ENCODE measurements at places on chromosomes 1 and 21.

DNA sequence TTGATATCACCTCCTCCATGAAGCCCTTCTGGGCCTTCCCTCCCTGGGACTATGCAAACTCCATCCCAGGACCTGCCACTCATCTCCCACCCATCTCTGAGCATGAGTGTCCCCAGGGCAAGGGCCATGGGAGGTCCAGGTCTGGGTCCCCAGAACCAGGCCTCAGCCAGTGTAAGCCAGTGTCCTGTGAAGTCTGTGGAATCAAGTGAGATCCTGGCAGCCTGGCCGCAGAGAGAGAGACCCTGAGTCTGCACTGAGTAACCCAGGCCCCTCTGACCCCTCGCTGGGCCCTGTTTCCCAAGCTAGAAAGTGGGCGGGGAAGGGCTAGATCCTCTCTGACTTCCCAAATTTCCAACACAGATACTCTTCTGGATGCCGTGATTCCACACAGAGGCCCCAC, 132.7 kb downstream of the DMRTB1 start:
- no peak for DNase-seq

DNA sequence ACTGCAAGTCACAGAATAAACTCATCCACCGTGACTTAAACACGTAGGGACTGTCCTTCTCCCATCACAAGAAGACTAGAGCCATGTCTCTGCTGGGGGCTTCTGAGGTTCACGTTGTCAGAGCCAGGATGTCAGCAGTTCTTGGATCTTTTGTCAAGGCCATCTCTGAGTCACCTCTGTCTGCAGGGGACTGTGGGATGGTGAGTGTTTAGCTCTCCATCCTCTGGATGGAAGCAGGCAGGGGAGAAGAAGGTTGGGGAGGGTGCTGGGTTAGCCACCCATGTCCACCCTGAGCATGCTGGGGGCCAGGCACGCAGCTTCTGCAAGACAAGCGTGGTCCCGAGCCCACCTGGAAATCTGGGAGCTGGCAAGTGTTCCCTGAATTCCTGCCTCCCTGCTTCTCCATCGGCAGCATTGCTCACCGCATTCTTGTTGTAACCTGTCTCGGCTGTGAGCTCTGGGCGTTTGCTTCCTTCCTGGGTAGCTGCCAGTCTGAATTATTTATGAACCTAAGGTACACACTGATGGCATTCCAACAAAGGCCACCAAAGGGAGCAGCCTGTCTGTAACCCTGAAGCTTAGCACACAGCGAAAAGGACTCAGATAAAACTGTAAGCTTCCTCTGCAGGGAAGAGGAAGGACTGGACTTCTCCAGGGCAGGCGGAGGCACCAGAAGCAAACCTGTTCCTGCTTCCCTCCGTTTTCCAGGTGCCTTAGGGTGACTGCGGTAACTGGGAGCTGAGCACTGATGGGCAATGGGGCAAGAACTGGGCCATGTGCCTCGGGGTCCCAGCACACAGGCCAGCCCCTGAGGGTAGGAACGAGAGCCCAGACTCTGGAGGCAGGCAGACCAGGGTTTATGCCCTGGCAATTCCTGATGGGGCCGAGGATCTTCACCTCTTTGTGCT, 88.6 kb downstream of the RIPK4 start:
- no peak for DNase-seq

- DNase-seq = peak; percentile 28
These were observed 16.9 kb downstream of the MATN1 start for GRCh38 chr1:30706528-30706927.

GRCh38 chr1:3316340-3316943, 138.0 kb upstream of the ARHGEF16 start:
- DNase-seq = peak; percentile 12

GRCh38 chr1:119133987-119134386, 6.5 kb downstream of the WARS2 start:
- no peak for DNase-seq

GRCh38 chr1:170735366-170736263, 71.7 kb downstream of the PRRX1 start:
- DNase-seq = no peak

- DNase-seq = no peak
These were observed 47.5 kb upstream of the NTPCR start for GRCh38 chr1:232902774-232903350.

DNA sequence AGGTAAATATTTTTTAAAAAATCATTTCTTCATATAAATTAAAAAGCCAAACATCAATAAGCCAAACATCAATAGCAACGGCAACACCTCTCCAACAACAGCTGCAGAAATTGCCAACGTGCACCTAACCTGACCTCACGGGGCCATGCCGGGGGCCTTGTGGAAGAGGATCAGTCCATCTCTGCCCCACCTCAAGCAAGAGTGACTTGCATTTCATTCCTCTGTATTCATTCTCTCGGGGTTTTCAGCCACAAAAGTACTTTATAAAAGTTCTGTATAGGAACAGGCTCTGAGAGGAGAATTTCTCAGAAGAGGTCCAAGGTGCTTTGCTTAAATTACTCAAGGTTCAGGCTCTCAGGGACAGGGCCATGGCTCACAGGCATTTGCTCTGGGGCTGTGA, 100.9 kb downstream of the RUNX1 start:
- DNase-seq = no peak

DNA sequence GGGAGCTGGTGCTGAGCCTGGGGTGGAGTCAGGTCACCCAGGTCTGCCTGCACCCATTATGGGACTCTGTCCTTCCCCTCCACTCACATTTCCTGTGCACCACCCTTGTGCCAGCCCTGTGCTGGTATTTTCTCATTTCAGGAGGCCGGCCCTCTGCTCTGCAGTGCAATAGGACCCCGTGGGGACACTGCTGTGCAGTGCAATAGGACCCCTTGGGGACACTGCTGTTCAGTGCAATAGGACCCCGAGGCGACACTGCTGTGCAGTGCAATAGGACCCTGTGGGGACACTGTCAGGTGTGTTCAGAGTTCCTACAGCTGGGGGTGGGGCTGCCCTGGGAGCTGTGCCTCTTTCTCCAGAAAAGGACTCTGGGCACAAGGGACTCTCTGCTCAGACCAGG, 36.2 kb upstream of the DMBX1 start:
- DNase-seq = no peak

Measured in hematopoietic multipotent progenitor cell treated with erythropoietin and hydrocortisone succinate and interleukin-3 and kit ligand, for 6 days (in vitro differentiated cells).